Astrocyte (in vitro differentiated cells and primary cell): ENCODE measurements at places on chromosomes 16 and 17. TPM values are rescaled to one million over a fixed set of nuclear protein-coding genes. Genes with fewer than 3 reads are reported as not detected.

GRCh38 chr17:50634915-50635731 is 442 bp downstream of the ABCC3 start:
- no peak overlapping the region for H3K27ac ChIP-seq
- peaks cover 7% of the 10 kb centered on the region for H3K27me3 ChIP-seq
- peak overlapping the region; percentile 44 for H3K4me3 ChIP-seq
- H3K4me1 ChIP-seq, result peaks cover 33% of the 10 kb centered on the region
- no peak for DNase-seq

GRCh38 chr16:54142787-54143186 is 143.8 kb downstream of the IRX3 start:
- no peak overlapping the region for H3K4me3 ChIP-seq
- H3K36me3 ChIP-seq, result no peaks in the 10 kb centered on the region
- H3K27ac ChIP-seq, result no peak overlapping the region
- DNase-seq, result no peak

DNA sequence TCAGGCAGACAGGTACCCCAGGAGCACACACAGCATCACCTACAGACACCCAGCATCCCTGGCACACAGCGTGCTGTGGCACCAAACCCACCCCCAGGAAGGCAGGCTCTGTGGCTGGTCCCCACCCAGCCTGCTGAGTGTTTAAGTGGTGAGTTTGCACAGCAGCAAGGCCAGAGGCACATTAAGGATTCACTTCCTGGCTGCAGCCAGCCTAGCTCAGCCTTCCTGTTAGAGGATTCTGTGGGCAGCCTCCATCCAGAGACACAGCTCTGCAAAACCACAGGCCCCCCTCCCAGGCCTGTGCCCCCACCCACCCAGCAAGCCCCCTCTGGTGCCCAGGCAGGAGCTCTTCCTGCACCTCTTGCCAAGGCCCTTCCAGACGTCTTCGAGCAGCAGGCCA is 36.1 kb upstream of the PHB1 start:
- no peak overlapping the region for H3K27ac ChIP-seq
- no peak overlapping the region for H3K4me3 ChIP-seq
- H3K4me1 ChIP-seq, result peaks cover 15% of the 10 kb centered on the region
- peaks cover 9% of the 10 kb centered on the region for H3K27me3 ChIP-seq
- H3K36me3 ChIP-seq, result no peaks in the 10 kb centered on the region
- DNase-seq, result peak; percentile 31

GRCh38 chr17:78263736-78264340 is 32.4 kb downstream of the TMEM235 start:
- H3K27ac ChIP-seq, result no peak overlapping the region
- no peak overlapping the region for H3K4me3 ChIP-seq
- H3K36me3 ChIP-seq, result no peaks in the 10 kb centered on the region
- peaks cover 2% of the 10 kb centered on the region for H3K4me1 ChIP-seq
- no peak for DNase-seq

GRCh38 chr17:80797741-80798594 is 193.7 kb upstream of the CHMP6 start:
- no peak for DNase-seq
- no peak overlapping the region for H3K27ac ChIP-seq
- no peaks in the 10 kb centered on the region for H3K36me3 ChIP-seq
- peaks cover 13% of the 10 kb centered on the region for H3K4me1 ChIP-seq

DNA sequence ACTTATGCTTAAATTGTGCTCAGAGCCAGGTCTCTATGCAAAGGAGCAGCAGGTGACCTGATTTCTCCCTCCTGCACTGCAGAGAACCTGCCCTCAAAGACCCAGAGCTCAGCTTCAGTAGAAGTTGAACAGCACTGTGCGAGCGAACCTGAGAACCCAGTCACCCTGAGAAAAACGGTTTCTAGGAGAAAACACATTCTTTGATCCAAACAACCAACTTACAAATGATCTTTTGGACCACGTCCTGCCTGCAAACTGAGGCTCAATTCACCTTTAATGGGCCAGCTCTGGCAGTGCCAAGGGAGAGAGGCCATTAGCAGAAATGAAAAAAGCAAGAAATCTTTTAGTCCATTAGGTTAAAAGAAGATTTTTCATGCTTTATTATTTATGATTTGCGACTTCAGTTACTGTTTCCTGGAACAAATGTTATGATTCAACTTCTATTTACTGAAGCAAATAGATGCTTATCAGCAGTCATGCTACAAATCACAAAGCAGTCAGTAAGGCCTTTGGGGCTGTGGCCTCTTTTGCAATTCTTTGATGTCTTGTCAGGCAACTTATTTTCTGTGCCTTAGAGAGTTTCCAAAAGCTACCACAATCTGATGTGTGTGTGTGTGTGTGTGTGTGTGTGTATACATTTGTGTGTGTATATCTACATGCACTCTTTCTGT is 65.7 kb upstream of the LRRC37A3 start:
- H3K27ac ChIP-seq, result no peak overlapping the region
- H3K4me1 ChIP-seq, result no peaks in the 10 kb centered on the region

- H3K27ac ChIP-seq, result no peak overlapping the region
- H3K27me3 ChIP-seq, result peaks cover 25% of the 10 kb centered on the region
- H3K4me3 ChIP-seq, result no peak overlapping the region
- no peaks in the 10 kb centered on the region for H3K36me3 ChIP-seq
These were observed 7.6 kb downstream of the KRT24 start for GRCh38 chr17:40695874-40696472.

Gene MT3
- total RNA-seq, result not detected in 2 replicates

Gene DPEP3
- not detected in 2 replicates for total RNA-seq

Gene ITGAL
- total RNA-seq, result 0.23 TPM in 1 of 2 replicates, not detected in the other

Gene TBX2
- total RNA-seq, result 0.50 and 0.53 TPM in 2 replicates

Gene TMEM114
- total RNA-seq, result not detected in 2 replicates

Gene KRTAP3-2
- total RNA-seq, result not detected in 2 replicates
